ENCODE measurements at places on chromosomes 7 and 10. TPM values are rescaled to one million over a fixed set of nuclear protein-coding genes. Genes with fewer than 3 reads are reported as not detected.

Gene CLRN3
- total RNA-seq = 49.0 TPM

Gene NRCAM
- 41.5 TPM for total RNA-seq

Gene LRRN3
- 6.8 TPM for total RNA-seq

Gene DRGX
- total RNA-seq = not detected

Gene EEPD1
- 8.8 TPM for total RNA-seq

Measured in hepatocyte (in vitro differentiated cells).